ENCODE measurements at places on chromosomes 5 and 9.

- DNase-seq = no peak
These were observed 216.0 kb upstream of the PUM3 start for GRCh38 chr9:3059781-3060468.

- no peak for DNase-seq
These were observed 41.9 kb downstream of the GPBP1 start for GRCh38 chr5:57215629-57216195.

DNA sequence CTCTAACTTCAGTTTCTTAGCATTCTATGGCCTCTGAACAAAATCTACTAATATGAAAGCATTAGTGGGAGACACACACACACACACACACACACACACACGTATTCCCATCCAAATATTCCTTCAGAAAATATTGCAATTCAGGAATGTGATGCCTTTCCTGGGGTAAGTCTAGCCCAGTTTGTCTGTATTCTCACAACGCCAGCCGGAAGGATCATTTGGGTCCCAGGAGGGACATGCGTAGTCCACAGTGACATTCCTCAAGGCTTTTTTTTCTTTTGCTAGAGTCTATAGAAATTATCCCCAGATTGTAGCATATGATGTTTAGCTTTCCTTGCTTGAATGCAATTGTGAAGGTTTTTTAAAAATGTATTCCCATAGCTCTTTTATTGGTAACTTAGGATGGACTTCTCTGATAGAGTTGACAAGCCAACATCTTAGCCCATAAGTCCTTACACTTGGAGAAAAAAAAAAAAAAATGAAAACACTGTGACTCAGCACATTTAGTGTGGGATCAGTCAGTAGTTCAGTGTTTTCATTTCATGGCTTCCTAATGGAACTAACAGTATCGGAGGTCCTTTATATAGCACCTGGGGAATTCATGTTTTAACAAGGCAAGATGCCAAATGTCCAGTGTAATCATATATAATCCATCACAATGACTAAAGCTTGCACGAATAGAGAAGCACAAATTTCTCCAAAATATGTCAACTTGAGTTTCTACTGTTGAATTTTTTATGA, 316.5 kb downstream of the DIRAS2 start:
- no peak for DNase-seq

- no peak for DNase-seq
These were observed 475.6 kb upstream of the PTGER4 start for GRCh38 chr5:40204144-40204543.

- no peak for DNase-seq
These were observed 21.4 kb downstream of the SLC22A4 start for GRCh38 chr5:132315529-132316067.

- DNase-seq = no peak
These were observed 101.3 kb upstream of the ADRA1B start for GRCh38 chr5:159814805-159815585.

GRCh38 chr5:158914008-158915000, 185.4 kb downstream of the EBF1 start:
- no peak for DNase-seq

- DNase-seq = no peak
These were observed 6.0 kb upstream of the SIL1 start for GRCh38 chr5:139204196-139204595.

GRCh38 chr5:76257225-76257833, 145.8 kb upstream of the IQGAP2 start:
- no peak for DNase-seq

DNA sequence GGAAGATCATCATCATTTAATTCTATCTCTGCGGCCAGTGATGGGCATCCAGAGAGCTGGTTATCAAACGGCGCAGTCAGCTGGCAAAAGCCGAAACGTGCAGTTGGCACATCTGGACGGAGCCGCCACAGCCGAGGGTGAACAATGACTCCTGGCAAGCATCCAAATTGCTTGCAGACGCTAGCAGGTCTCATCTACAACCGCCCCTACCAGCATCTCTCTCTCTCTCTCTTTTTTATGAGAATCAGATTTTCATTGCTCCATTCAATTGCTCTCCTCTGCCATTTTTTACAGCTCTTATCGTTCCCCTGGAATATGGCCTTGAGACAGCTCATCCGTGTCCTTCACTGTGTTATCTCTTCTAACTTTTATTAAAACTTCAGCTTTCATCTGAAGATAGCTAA, 165.2 kb downstream of the MAPKAP1 start:
- DNase-seq = no peak

DNA sequence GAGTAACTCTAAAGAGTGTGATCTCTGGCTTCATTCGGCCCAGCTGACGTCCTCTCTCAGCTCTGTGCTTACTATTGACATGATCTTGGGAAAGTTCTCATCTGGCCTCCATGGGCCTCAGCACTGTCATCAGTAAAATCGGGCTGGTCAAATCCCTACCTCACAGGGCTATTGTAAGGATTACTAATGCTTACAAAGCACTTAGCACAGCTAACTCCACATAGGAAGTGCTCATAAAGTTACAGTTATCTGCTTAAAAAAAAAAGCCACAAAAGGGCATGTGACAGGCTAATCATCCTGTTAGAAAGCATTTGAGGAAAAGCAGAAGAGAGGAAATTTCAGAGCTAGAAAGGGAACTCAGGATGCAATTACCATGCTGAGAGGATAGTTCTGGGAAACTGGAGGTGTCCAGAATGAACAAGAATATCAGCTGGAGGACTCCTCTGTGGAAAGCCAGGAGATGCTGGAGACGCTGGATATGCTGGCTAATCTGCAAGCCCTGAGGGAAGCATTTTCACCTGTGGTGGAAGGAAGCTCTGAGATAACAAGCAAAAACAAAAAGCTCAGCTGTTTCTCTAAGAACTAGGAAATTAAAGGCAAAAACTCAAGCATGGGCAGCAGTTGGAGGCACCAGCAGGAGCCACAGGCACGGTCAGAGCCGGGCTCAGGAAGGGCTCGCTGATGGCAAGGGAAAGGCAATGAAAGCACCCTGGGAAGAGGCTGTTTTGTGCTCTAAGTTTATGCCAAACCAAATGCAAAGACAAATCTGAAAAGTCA, 4.4 kb upstream of the BHMT start:
- DNase-seq = no peak

DNA sequence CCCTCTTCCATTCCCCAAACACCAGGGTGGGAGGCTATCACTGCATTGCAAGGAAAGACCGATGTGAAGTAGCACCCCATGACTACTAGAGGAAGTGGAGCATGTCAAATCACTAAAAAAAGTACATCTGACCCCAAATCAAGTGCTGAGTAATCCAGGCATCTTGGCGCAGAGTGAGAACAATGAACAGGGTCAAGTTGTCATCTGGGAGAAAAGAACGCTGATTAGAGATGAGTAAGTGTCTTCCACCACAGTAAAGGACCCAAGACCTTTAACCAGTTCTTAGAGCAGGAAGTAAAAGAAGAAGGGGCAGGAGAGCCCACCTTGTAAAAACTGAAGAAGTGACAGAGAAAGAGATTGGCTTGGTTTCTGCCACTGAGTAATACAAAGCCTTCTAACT, 75.0 kb upstream of the RAD23B start:
- DNase-seq = no peak

DNA sequence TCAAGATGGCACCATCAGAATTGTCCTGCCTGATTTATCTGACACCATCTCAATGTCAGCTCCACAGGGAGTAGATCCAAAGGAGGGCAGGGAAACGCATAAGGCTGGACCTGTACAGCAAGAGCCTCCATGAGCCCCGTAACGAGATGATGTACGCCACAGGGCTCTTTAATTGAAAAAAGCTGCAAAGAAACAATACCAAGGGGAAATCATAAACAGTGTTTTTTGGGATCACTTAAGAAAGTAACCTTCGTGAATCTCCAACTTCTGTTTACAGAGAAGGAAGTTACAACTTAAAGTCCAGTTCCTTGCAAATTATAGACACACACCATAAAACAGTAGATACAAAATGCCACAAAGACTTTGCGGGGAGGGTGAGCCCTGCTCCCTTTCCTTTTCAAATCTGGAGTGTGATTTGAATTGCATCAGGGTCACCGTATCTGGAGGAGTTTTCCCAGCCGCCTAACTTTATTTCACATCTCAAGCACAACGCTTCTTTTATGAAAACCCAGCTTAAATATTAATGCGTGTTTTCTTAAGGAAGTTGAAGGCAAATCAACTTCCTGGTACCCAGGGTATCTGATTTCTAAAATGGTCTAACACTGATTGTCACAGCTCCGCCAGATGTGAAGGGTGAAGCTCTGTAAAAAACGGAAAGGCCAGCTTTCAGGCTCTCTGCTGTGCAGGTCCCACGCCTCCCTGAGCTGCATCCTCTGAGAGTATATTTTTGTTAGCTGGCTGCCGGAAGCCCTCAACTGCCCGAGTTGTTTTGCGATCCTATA, 88.9 kb downstream of the EBF1 start:
- DNase-seq = no peak

DNA sequence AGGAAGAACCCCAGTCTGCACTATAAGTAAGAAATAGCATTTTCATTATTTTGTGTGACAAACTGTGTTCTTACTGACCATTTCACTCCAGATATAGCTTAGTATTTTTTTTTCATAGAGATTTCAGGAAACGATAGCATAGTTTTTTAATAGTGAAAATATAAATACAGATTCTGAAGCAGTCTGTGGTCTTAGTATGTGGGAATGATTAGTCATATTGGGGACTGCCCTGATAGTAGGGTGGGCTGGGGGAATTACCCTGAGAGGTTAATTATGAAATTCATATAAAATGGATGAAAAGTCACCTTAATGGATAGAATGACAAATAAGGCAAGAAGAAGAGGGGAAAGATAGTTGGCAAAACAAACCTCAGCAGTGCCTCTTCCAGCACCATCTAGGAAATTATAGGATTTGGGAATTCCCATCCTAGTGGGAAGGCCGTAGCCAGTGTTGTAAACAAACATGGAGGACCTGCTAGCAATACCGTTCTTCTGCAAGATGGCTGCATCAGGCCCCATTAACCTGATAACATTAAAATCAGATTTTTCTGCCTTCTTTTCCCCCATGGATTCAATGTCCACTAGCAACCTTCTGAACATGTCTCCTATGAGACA, 23.7 kb upstream of the NR3C1 start:
- DNase-seq = no peak

GRCh38 chr9:130542457-130543228, 36.7 kb upstream of the FUBP3 start:
- DNase-seq = no peak

- DNase-seq = no peak
These were observed 57.4 kb upstream of the ANKRD55 start for GRCh38 chr5:56290378-56291078.

DNA sequence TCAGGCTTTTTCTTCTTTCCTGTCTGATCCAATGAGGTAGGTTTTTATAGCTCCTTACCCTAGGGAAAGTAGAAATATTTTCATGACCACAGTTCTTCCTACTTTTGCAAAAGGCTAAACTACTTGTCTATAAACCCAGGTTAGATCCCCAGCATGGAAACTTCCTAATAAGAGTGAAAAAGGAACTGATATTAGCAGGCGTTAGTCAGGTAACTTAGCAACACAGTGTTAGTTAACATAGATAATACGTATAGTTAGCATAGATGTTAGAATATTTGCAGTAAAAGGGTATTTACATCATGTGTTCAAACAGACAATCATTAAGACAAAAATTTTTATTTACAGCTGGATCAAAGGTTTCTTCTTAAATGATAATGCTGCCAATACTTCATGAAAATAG, 162.9 kb upstream of the DAB2 start:
- no peak for DNase-seq

DNA sequence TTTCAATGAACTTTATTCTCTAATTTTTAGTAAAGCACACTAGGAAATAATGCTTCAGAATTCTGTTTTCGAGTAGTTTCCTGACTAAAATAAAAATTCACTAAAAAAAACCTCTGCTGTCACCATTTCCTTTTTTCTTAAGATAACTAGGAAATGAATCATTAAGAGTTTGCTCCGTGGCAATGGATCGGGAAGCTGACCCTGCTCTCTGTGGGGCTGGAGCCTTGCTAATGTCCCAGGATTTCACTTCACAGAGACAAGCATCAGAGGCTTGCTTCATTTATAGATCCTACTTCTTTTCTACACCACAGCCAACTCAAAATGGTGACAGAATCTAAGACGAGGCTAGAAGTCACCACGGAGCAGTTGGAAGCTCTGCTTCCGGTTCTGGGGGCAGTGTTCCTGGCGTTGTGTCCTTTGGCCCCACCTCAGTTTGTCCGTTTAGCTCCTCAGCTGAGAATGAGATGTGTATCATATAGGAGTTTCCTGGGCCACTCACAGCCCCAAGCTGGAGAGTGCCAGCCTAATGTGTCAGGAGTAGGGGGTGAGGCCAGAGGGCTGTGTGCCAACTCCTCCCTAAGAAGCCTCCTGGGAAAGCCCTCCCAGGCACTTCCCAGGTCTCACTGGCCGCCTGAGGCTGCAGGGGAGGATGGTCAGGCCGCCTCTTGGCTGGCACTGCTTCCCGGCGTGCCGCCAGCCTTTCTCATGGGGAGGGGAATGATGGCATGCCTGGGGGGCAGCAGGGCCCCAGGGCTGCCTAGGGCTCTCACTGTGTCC, 19.6 kb downstream of the TENT4A start:
- DNase-seq = no peak

- DNase-seq = no peak
These were observed 316.1 kb downstream of the IRX1 start for GRCh38 chr5:3911773-3912172.

- DNase-seq = no peak
These were observed 58.1 kb upstream of the NEURL1B start for GRCh38 chr5:172582940-172583339.

DNA sequence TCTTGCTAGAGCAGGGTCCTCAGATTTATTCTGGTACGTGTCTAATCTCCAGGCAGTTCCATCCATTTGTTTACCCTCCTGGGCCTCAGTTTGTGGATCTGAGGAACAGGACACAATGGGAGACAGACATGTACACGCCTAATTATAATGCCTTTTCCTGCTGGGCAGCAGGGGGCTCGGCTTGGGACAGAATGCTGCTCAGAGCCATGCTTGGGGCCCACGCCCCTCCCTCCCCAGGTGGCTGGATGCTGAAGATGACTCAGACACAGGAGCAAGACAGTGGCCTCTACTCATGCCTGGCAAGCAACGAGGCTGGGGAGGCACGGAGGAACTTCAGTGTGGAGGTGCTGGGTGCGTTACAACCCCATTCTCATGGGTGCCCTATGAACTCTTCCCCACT, 72.7 kb upstream of the ASS1 start:
- no peak for DNase-seq

GRCh38 chr5:130514984-130515690, 610.9 kb downstream of the CHSY3 start:
- DNase-seq = no peak

- no peak for DNase-seq
These were observed 920 bp downstream of the LPCAT1 start for GRCh38 chr5:1522601-1523479.

DNA sequence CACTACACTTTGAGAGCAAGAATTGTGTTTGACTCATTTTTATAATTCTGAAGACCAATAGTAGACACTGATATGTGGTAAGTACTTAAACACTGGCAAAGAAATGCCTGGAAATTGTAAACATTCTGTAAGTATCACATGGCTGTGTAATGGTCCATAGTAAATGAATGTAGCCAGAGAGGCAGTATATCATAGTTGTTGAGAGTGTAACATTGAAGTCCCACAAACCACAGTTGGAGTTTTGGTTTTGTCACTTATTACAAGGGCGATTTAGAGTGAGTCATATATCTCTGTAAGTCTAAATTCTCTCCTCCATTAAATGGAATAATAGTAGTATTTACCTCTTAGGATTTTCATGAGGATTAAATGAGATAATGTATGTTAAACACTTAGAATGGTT, 181.1 kb upstream of the MEF2C start:
- DNase-seq = no peak

Measured in T-helper 17 cell (primary cell).